HFFc6 (cell line): ENCODE measurements at places on chromosomes 3 and 15.

DNA sequence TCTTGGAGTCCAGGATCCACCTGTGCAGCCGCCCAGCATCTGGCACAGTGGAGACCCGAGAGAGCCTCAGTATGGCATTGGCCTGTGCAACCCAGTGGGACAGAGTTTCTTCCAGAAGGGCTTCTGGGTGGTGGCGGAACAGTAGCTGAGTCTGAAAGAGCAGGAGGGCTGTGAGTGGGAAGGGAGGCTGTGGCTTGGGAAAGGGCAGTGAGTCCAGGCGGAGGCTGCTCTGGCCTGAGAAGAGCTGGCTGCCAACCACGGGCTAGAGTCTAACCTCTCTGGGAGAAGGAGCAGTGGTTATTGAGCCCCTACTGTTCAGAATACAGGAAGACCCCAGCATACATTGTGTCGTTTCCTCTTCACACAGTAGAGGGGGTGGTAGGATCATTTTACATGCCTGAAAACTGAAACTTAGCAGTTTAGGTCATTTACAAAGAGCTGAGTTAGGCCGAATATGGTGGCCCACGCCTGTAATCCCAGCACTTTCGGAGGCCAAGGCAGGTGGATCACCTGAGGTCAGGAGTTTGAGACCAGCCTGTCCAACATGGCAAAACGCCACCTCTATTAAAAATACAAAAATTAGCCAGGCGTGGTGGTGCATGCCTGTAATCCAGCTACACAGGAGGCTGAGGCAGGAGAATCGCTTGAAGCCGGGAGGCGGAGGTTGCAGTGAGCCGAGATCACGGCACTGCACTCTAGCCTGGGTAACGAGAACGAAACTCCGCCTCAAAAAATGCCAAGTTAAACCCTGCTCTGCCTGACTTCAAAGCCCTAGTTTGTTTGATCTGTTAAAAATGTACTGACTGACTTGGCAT, 3.2 kb downstream of the AEN start:
- DNase-seq, result no peak

DNA sequence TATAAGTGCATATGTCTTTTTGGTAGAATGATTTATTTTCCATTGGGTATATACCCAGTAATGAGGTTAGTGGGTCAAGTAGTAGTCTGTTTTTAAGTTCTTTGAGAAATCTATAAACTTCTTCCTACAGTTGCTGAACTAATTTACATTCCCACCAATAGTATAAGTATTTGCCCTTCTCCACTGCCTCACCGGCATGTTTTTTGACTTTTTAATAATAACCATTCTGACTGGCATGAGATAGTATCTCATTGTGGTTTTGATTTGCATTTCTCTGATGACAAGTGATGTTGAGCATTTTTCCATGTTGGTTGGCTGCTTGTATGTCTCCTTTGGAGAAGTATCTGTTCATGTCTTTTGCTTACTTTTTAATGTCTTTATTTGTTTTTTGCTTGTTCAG, 94.1 kb upstream of the TP63 start:
- no peak for DNase-seq

- DNase-seq, result no peak
Observed at GRCh38 chr3:121958801-121959200, 63.2 kb downstream of the ILDR1 start.

DNA sequence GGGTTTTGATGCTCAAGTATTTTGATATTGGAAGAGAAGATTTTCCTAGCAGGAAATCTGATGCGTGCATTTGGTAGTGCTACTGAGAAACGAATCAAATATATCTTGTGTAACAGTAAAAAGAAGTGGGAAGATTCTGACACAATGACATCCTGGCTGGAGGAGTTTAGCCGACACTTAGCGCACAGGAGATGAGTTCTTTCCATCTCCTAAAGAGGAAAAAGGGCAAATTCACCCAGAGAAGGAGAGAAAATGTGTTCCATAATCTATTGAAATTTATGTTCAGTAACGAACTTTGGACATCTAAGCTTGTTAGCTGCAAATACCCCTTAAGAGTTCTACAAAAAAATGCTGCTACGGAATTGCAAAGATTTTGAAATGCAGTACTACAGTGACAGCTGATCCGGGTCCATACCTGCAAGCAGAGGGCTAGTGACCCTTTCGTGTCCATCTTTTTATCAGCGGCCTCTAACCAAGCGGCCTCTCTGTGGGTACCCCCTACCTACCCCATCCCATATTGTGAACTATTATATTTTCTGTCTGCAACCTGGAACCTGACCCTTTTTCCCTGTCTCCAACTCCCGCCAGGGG, 971 bp downstream of the CPOX start:
- DNase-seq, result no peak

GRCh38 chr3:159609625-159610024, 379.0 kb upstream of the IL12A start:
- peak; percentile 10 for DNase-seq

- DNase-seq, result no peak
Observed at GRCh38 chr3:46463120-46463867, 1.4 kb downstream of the LTF start.

- no peak for DNase-seq
Observed at GRCh38 chr15:58214591-58215340, 76.6 kb downstream of the AQP9 start.

DNA sequence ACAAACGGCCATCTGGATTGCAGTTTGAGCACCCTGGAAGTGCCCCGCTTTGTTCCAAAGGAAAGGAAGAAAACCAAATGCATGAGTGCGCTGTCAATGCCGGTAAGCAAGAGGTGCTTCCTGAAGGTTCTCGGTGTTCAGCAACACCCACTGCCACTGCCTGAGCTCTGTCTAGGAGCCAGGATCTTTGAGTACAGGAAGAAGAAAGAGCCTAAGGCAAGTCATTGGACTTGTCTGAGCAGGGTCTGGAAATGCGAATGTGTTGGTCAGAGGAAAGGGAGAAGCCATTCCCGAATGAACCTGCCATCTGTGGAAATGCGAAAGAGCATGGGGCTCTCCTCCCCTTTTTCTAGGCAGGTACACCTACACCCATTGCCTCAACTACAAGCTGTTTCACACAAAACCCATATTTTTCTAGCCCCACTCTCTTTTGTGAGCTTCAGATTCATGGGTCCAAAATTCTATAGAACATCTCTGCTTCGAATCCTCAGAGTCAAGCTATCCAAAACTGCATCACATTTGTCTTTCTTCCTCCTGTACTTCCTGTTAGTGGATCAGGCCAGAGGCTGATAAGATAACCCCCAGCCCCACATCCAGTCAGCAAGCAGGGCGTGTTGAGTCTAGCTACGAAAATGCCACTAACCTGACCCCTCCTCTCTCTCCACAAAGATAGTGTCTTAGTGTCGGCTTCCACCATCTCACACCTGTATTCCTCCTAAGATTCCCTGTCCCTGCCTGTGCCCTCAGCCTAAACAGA, 55.6 kb upstream of the C15orf61 start:
- no peak for DNase-seq

DNA sequence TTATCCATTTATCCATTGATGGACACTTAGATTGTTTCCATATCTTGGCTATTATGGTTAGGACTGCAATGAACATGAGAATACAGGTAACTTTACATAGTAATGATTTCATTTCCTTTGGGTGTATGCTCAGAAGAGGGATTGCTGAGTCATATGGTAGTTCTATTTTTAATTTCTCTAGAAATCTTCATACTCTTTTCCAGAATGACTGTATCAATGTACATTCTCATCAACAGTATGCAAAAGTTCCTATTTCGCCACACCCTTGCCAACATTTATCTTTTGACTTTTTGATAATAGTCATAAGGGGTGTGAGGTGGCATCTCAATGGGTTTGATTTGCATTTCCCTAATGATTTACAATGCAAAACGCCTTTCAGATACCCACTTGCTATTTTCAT, 6.2 kb upstream of the NIPA1 start:
- DNase-seq, result no peak

DNA sequence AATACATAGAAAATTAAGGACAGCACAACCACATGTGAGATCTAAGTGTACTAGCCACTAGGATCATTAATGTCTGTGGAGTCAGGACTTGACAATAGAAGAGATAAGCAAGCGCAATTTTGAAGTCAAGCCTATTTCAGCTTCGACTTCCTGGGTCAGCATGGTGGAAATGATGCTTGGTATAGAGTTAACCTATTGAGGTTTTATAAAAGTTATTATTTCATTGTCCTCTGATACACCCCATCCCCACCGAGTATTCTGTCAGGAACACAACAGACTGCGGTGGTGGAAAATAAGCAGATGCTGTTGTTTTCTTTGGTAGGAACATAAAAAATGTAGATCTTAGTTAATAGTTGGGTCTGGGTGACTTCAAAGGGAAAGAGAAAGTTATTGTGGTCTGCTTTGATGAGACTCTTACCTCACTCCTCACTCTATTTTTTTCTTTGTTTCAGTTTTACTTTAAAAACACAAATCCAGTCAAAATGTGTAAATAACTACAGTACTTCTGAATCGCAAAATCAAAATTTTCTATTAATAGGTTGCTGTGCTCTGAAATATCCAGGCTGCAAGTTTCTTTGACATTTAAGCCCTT, 82.1 kb downstream of the IL5RA start:
- no peak for DNase-seq

GRCh38 chr15:67805008-67805665, 20.2 kb upstream of the SKOR1 start:
- no peak for DNase-seq

DNA sequence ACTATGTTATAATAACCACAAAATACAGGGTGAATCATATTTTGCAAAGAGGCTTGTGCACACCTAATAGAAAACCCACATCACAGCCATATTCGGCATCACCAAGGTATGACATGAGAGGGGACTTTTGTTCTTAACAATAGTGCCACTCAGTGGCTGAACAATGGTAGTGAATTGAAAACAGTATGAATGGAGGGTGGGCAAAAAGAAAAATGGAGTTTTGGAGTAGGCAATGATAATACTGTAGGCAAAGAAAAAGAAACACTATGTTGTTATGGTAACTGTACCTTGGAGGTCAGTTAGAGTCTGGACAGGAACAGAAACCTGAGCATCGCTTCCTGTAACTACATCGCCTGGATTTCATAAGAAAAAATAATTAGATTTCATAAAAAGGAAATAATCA, 348.6 kb downstream of the PLCL2 start:
- peak; percentile 71 for DNase-seq

GRCh38 chr3:171116824-171117395, 90.4 kb upstream of the SLC2A2 start:
- no peak for DNase-seq

DNA sequence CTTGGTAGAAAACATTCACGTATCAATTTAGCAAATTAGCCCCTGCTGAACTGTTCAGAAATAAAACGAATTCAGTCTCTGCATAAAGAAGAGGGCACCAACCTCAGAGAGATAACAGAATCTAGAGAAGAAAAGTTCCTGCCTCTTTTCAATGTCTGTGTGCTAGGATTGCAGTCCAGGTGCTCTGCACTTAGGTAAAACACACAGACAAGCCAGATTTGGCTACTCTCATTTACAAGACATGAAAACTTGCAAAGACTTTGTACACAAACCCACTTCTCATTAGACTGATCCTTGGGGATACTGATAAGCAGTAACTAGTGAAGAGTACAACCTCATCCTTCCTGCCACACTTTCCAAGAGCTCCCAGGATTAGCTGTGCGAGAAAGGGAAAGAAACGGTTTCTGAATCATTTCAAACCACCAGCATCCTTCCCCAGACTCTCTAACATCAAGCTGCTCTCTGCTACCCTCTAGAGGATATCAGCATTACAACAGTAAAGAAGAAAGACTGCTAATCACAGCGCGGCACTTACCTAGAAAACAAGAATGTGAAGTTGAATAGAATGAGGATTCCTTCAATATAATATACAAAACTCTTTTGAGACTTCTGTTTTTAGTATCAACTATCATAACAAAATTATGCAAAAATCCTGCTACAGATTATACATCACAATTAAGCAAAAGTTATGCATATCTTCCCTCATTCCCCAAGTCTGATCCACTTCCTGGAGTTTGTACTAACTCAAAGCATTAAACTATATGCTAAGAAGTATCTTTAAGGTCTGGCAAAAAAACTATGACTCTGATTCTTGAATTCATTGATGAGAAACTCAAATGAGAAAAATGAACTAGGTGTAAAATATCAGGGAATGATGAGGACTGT, 306.4 kb downstream of the MAGI1 start:
- peak; percentile 69 for DNase-seq

GRCh38 chr15:66285533-66286280, 7.7 kb upstream of the DIS3L start:
- DNase-seq, result no peak

DNA sequence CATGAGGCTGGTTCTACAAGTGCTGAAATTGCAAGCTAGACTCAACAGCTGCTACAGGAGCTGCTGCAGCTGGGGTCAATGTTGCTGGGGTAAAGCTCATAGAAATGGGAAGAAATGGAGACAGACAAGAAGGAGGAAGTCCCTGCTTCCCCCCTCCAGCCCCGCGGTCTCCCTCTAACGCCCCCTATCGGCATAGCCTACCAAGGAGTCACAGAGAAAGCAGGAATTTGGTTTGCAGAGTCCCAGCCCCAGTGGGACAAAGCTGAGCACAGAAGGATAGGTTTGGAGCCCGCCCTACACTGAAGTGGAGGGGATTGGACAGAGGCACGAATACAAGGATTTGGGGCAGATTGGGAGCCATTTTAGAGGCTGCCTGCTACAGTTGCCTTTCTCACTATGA, 176.9 kb upstream of the ANKRD28 start:
- no peak for DNase-seq

GRCh38 chr15:67047149-67047661, 18.2 kb upstream of the SMAD3 start:
- DNase-seq, result no peak

GRCh38 chr3:156763931-156764720, 62.0 kb upstream of the LEKR1 start:
- DNase-seq, result no peak

DNA sequence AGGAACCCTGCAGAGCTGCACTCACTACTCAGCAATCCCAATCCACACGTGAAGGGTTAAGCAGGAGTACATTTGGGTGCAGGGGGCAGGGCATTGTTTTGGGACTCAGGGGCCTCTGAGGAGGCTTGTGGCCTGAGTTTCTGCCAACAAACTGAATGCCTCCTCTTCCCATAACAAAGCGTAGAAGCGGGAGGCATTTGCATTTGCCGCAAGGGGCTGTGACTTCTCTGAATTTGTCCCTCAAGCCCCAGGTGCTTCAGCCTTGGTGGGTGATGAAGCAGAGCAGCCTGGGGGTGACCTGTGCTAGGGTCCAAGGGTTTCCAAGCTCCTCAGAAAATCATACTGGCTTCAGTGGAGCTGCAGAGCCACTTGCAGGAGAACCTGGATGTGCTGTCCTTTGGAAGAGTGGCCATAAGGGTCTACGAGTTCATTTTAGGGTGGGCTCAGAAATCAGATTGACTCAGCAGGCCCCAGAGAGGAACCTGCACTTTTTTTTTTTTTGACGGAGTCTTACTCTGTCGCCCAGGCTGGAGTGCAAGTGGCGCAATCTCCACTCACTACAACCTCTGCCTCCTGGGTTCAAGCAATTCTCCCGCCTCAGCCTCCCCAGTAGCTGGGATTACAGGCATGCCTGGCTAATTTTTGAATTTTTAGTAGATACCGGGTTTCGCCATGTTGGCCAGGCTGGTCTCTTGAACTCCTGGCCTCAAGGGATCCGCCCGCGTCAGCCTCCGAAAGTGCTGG, 1.4 kb upstream of the RPSA start:
- DNase-seq, result no peak

- DNase-seq, result no peak
Observed at GRCh38 chr3:108757404-108757982, at the start of gene RETNLB. TSS of gene RETNLB (minus strand) at chr3:108757410. CDS start at chr3:108757185, 225 bp downstream.
